Trophoblast cell (in vitro differentiated cells and primary cell): ENCODE measurements at places on chromosomes 12 and 14.
A peak's percentile ranks its signal among the peaks of the same experiment; 100 is the strongest.

GRCh38 chr12:45284096-45284901 lies 68.4 kb downstream of the ANO6 start:
- peak; percentile 70 for DNase-seq

DNA sequence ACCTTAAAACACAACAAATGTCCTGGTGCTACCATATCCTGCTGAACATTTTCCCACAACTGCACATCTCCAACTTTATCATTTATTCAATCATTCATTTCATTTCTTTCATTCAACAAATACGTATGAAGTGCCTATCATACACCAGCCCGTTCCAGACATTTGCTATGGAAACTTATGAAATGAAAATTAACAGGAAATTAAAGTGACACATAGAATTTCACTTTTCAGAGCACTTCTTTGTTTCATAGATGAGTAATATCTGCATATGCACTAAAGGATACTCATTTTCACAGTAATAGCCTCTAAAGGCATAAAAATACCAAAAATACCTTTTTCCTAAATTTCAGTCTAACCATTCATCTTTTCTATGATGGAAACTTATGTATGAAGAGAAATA lies 12.6 kb downstream of the CNIH1 start:
- no peak for DNase-seq

GRCh38 chr12:4225571-4225970 lies 48.0 kb upstream of the CCND2 start:
- DNase-seq = no peak

DNA sequence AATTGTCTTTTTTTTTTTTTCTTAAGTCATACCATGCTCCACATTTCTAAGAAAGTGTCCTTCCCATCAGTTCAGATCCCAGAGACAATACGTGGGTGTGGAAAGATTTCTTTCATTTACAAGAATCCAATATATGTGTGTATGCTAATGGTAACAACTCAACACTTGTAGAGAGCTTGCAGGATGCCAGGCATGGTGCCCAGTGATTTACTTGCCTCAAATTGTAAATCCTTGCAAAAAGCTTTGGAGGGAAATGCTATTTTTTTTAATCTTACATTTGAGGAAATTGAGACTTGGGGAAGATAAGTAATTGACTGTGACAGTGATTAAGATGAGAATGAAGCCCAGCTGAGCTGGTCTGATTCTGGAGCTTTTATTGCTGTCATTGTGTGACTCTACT lies 1264.6 kb upstream of the SEL1L start:
- no peak for DNase-seq

GRCh38 chr12:77032406-77032805 lies 33.0 kb downstream of the E2F7 start:
- DNase-seq = peak; percentile 65

DNA sequence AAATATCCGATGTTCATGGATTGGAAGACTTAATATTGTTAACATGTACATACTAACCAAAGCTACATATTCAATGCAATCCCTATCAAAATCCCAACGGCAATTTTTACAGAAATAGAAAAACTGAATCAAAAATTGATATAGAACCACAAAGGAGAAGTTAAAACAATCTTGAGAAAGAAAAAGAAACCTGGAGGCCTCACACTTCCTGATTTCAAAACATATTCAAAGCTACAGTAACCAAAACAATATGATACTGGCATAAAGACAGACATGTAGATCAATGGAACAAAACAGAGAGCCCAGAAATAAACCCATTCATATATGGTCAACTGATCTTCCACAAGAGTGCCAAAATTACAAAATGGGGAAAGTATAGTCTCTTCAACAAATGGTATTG lies 5.4 kb upstream of the PELI2 start:
- no peak for DNase-seq

GRCh38 chr12:101939856-101940265 lies 62.5 kb downstream of the DRAM1 start:
- peak; percentile 46 for DNase-seq

- DNase-seq = no peak
Observed at GRCh38 chr12:121085506-121086353, 46.7 kb upstream of the OASL start.

GRCh38 chr14:61530896-61531295 lies 164.4 kb upstream of the HIF1A start:
- no peak for DNase-seq

DNA sequence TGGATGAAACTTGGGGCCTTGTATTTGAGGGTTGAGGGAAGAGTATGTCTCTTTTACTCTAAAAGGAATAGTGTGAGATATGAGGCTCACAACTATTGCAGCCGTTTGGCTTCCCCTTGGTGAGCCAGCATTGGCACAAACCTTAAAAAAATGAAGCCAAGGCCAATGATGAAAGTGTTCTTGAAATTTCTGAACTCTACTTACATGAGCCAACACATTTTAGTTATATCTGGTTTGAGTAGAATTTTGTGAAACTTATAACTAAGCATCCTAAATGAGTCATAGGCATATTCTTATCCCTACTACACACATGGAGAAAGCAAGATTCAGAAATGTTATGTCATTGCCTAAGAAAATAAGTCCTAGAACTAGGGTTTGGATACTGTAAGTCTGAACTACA lies 55.3 kb upstream of the ACSS3 start:
- no peak for DNase-seq

GRCh38 chr12:123258593-123258992 lies 13.1 kb downstream of the CDK2AP1 start:
- DNase-seq = no peak

- no peak for DNase-seq
Observed at GRCh38 chr14:73457924-73458182, 493 bp downstream of the NUMB start.

- no peak for DNase-seq
Observed at GRCh38 chr12:26978801-26979200, 35.4 kb downstream of the TM7SF3 start.

DNA sequence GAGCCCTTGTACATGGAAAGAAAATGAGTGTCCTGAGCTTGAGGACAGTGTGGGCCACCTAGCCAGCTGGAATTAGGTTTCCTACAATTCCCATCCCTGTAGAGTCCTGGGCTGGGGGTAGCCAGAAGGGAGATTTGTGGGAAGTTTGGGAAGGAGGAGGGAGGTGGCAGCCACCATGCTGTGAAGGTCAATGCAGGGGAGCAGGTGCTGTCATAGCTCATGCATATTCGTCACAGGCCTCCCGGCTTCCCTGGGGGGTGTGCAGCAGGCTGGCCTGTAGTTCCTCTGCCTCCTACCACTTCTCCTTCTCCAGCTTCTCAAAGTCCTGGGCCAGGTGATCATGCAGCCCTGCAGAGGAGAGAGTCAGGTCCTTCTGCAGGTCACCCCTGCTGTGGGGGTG lies 121.3 kb downstream of the TBX3 start:
- DNase-seq = no peak
